Right lobe of liver (tissue), 6 donors: ENCODE measurements at places on chromosomes 4 and X. TPM values are rescaled to one million over a fixed set of nuclear protein-coding genes. Genes with fewer than 3 reads are reported as not detected.

DNA sequence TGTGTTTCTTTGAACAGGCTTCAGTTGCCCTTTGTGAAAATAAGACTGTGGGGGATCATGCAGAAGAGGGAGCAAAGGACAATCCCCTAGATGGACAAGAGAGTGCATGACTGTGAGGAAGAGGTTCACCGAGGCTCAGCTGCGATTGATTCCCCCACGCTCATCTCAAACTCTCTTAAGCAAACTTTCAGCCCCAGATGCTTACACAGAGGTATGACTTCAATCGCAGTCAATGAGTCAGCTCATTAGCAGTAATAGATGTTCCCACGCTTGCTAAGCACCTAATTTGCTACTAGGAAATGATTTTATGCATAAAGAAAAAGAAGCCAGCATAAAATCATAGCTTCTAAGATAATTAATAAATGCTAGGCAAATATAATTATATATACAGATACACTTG, 2256.1 kb upstream of the AGA start:
- no peak for DNase-seq
- no peaks in the 10 kb centered on the region for H3K27me3 ChIP-seq
- H3K4me3 ChIP-seq = no peak overlapping the region
- no peaks in the 10 kb centered on the region for H3K4me1 ChIP-seq
- no peaks in the 10 kb centered on the region for H3K36me3 ChIP-seq
- no peak overlapping the region for H3K27ac ChIP-seq

DNA sequence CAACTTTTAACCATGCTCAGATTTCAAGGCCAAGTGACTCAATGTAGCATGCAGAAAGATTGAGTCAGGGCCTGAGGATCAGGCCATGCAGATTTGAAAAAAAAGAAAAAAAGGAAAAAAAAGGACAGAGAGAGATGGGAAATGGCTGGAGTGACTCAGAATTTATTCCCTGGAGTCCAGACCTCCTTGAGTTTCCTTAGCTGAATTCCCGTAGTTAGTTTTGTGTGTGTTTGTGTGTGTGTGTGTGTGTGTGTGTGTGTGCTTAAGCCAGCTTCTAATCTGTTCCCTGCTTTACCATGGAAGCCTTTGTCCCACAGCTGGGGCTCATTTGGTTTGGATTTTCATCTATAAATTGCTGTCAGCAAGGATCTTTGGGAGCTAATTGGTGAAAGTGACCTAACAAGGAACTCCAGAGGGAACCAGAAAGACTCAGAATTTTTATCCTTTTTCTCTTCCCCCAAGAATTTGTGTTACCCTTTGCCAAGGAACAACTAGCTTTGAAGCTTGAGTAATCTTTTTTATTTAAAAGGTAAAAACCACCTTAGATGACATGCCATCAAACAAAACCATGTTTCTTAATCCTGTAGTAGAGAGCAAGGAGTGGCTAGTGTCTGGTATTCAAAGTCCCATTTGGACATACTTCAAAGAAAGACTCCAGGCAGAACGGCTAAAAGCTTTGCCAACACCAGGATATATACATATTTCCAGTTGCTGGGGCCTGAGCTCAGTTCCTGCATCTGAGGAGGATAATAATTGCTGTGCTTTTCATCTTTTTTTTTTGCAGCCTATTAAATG, 109.0 kb upstream of the DDIT4L start:
- H3K27me3 ChIP-seq = no peaks in the 10 kb centered on the region
- no peaks in the 10 kb centered on the region for H3K36me3 ChIP-seq
- no peak overlapping the region for H3K4me3 ChIP-seq
- H3K4me1 ChIP-seq = no peaks in the 10 kb centered on the region

GRCh38 chr4:140152751-140153418, 1.1 kb downstream of the MAML3 start:
- H3K27me3 ChIP-seq = no peaks in the 10 kb centered on the region
- peaks cover 6% of the 10 kb centered on the region for H3K4me1 ChIP-seq
- H3K4me3 ChIP-seq = peak overlapping the region; percentile 82
- no peaks in the 10 kb centered on the region for H3K36me3 ChIP-seq

DNA sequence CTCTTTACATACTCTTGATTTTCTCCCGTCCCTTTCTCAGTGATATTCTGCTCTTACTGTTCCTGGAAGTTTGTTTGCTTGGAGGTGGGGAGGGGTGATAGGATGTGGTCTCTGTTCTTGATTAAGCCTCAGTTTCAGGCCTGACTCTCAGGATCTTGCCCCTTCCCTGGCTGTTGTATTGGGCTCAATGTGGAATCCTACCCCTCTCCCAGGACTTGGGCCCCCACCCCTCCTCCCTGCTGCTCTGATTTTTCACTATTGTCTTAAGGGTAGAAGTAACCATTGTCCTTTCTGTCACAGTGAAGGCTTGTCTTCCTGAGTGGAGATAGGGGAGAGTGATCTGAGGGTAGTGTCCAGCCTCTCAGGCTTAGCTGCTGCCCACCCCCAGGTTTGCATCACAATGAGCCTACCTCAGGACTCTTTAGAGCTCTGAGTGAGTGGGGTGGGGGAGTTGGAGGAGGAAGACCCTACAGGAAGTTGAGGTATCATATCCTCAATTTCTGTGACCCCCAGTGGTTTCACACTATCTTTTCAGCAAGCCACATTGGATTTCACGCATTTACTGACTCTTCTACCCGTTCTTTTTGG, 16.5 kb downstream of the CDKL5 start:
- no peak for DNase-seq
- H3K4me1 ChIP-seq = no peaks in the 10 kb centered on the region
- H3K27ac ChIP-seq = no peak overlapping the region
- H3K36me3 ChIP-seq = no peaks in the 10 kb centered on the region
- H3K27me3 ChIP-seq = no peaks in the 10 kb centered on the region

REPS2 gene
- total RNA-seq = 10.9 TPM
